Thyroid gland (tissue), 4 donors: ENCODE measurements at places on chromosomes 7 and 10. TPM values are rescaled to one million over a fixed set of nuclear protein-coding genes. Genes with fewer than 3 reads are reported as not detected.

Gene PTPRN2
- 9.9 TPM for total RNA-seq

Gene STEAP4
- 34.3 TPM for total RNA-seq

Gene FAM25C
- total RNA-seq, result not detected

Gene NPSR1
- not detected for total RNA-seq

Gene GAD2
- not detected for total RNA-seq

Gene STOX1
- total RNA-seq, result 14.9 TPM

Gene DMTF1
- total RNA-seq, result 144 TPM

Gene SPDYE6
- not detected for total RNA-seq

Gene ZFYVE27
- total RNA-seq, result 20.9 TPM

Gene PDZD8
- total RNA-seq, result 32.8 TPM

Gene PHYHIPL
- total RNA-seq, result 0.13 TPM

Gene FFAR4
- total RNA-seq, result not detected

Gene ENTPD1
- 15.6 TPM for total RNA-seq

Gene PSD
- 1.1 TPM for total RNA-seq

Gene PRR15
- 2.7 TPM for total RNA-seq
